Epithelial cell of umbilical artery (primary cell): ENCODE measurements at places on chromosomes 6 and 20. TPM values are rescaled to one million over a fixed set of nuclear protein-coding genes. Genes with fewer than 3 reads are reported as not detected.

The ARFGEF3 gene
- 2.3 and 3.5 TPM in 2 replicates for total RNA-seq

The PMEPA1 gene
- 2.3 and 19.2 TPM in 2 replicates for total RNA-seq

The SLC22A2 gene
- total RNA-seq, result not detected in 2 replicates

The MYH7B gene
- total RNA-seq, result not detected in 2 replicates

The ADGRB3 gene
- total RNA-seq, result under 0.01 TPM in 2 replicates
